GM12878 (cell line): ENCODE measurements at places on chromosomes 5 and 9.

DNA sequence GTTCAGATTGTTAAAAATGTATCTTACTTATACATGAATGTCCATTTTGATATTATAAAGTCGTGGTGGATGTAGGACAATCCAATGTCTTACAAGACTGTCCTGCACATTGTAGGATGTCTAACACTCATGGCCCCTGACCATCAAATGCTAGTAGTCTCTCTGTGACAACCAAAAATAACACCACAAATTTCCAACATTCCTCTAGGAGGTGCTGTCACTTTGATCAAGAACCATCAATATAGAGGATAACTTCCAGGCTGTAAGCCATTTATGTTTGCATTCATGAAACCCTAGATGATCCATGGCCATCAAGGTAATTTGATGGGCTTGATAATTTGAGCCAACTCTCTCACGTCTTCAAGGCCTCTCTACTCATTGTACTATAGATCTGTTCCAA lies 20.5 kb upstream of the ZFR start:
- H3K4me3 ChIP-seq, result no peak overlapping the region
- H3K4me1 ChIP-seq, result no peaks in the 10 kb centered on the region
- no peak for DNase-seq
- H3K27me3 ChIP-seq, result no peaks in the 10 kb centered on the region
- H3K36me3 ChIP-seq, result no peaks in the 10 kb centered on the region

DNA sequence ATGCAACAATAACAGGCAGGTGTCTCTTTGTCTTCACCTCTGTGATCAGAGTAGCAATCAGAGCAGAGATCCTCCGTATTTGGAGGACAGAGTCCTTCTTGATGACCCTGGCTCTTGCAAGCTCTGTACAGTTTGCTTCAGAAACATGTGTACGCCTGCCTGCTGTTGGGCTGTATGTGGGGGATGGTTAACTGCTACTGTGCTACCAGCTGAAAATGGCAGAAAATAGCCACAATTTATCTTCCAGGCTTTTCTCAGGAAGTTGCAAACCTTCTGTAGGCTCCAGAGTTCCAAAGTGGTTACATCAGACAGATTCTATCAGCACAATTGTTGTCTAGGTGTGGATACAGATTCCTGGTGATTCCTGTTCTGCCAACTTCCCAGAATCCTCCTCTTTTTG lies 35.5 kb downstream of the DDX46 start:
- H3K36me3 ChIP-seq, result peaks cover 43% of the 10 kb centered on the region
- no peak overlapping the region for H3K27ac ChIP-seq
- DNase-seq, result no peak
- no peaks in the 10 kb centered on the region for H3K27me3 ChIP-seq

DNA sequence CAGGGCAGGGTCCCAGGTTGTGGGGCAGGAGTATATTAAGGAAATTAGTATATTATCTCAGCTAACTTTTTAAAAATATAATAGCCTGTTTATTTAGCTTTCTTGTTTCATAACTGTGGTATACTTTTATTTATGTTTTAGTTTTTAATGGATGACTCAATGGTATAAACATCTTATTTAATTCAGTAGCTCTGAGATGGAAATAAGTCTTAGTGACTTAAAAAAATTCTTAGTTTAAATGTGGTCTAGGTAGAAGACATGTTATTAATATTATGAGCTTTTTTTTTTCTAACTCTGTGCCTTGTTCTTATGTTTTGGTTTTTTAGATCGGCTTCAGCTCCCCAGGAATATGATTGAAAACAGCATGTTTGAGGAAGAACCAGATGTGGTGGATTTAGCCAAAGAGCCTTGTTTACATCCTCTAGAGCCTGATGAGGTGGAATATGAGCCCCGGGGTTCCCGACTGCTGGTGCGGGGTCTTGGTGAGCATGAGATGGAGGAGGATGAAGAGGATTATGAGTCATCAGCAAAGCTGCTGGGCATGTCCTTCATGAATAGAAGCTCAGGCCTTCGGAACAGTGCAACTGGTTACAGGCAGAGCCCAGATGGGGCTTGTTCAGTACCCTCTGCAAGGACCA lies 43.1 kb downstream of the LNPEP start:
- no peaks in the 10 kb centered on the region for H3K27me3 ChIP-seq
- DNase-seq, result no peak
- no peak overlapping the region for H3K27ac ChIP-seq
- H3K4me3 ChIP-seq, result no peak overlapping the region
- no peaks in the 10 kb centered on the region for H3K4me1 ChIP-seq

DNA sequence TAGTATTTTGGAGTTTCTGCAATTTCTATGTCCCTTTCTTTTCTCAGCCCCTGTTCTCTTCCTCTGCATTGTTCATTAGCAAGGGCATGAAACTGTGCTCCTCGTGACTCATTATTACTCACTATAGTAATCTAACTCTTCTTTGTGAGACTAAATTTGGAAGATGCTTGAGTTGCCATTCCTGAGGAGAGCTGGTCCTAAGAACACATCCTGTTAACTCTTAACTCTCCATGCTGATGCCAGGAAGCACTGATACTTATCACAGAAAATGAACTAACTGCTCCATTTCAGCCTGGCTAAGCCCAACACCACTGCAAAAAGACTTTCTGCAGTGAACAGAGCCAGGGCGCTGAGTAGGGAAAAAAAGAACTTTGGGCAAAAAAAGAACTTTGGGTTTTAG lies 10.6 kb upstream of the CSNK1A1 start:
- H3K27ac ChIP-seq, result no peak overlapping the region
- H3K27me3 ChIP-seq, result no peaks in the 10 kb centered on the region
- no peak for DNase-seq
- H3K4me1 ChIP-seq, result no peaks in the 10 kb centered on the region
- H3K36me3 ChIP-seq, result no peaks in the 10 kb centered on the region
- H3K4me3 ChIP-seq, result no peak overlapping the region

DNA sequence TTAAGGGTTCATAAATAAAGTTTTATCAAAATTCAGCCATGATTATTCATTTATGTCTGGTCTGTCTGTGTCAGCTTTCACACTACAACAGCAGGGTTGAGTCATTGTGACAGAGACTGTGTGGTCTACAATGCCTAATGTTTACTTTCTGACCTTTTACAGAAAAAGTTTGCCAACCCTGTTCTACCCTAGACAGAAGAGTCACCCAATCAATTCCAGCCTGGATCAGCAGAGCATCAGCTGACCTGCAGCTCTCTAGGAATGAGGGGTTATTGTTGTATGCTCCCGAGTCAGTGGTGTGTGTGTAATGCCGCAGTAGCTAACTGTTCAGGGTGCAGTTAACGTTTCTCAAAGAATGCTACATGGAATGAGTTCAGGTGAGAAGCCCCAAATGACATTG lies 87.3 kb downstream of the HRH2 start:
- H3K36me3 ChIP-seq, result no peaks in the 10 kb centered on the region
- H3K27me3 ChIP-seq, result no peaks in the 10 kb centered on the region; the same call in 1 of the 2 replicates
- no peak overlapping the region for H3K4me3 ChIP-seq
- no peaks in the 10 kb centered on the region for H3K4me1 ChIP-seq
- H3K27ac ChIP-seq, result no peak overlapping the region

GRCh38 chr5:134851307-134851923 lies 5.6 kb downstream of the C5orf24 start:
- no peak overlapping the region for H3K27ac ChIP-seq
- H3K36me3 ChIP-seq, result peaks cover 16% of the 10 kb centered on the region
- H3K27me3 ChIP-seq, result no peaks in the 10 kb centered on the region
- no peak overlapping the region for H3K4me3 ChIP-seq
- H3K4me1 ChIP-seq, result peaks cover 3% of the 10 kb centered on the region

GRCh38 chr5:125695996-125696655 lies 727.1 kb upstream of the GRAMD2B start:
- H3K36me3 ChIP-seq, result no peaks in the 10 kb centered on the region
- no peaks in the 10 kb centered on the region for H3K27me3 ChIP-seq
- H3K4me3 ChIP-seq, result no peak overlapping the region
- DNase-seq, result no peak
- H3K4me1 ChIP-seq, result no peaks in the 10 kb centered on the region

- peak; percentile 82 for DNase-seq
- H3K4me3 ChIP-seq, result peak overlapping the region; percentile 94
- H3K27ac ChIP-seq, result peak overlapping the region; percentile 95
- no peaks in the 10 kb centered on the region for H3K36me3 ChIP-seq
- H3K4me1 ChIP-seq, result peaks cover 18% of the 10 kb centered on the region
These were observed 779 bp downstream of the FAM13B start for GRCh38 chr5:138032028-138032571.

- H3K4me1 ChIP-seq, result peaks cover 7% of the 10 kb centered on the region; the same call in 1 of the 2 replicates
- no peaks in the 10 kb centered on the region for H3K27me3 ChIP-seq
- no peak overlapping the region for H3K27ac ChIP-seq
- DNase-seq, result no peak
These were observed 2.4 kb upstream of the UHRF2 start for GRCh38 chr9:6410633-6411032.

DNA sequence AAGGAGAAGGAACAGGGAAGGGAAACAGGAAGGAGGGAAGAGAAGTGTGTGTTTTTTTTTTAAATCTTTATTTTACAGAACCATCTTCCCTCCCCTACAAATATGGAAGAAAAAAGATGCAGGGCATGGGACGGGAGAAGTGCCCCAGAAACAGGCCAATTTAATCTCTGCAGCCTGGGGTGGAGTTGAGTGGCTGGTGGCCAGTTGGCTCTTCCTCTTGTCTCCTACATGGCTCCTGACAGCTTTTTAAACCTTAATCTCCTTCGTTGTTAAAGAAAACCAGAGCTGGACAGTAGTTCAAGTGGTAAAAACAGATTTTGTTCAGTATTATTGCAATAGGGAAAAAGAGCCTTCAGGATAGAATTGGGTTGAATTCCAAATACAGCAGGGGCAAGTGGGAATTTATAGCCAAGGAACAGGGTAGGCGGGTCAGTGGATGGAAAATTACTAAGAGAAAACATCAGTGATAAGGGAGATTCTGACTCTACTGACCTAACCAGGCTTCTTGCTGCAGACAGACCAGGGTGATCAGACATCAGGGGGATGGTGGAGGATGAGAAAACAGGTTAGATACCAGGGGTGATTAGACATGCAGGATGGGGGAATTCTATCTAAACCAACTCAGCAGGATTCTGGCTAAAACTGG lies 125.1 kb upstream of the CLINT1 start:
- no peaks in the 10 kb centered on the region for H3K4me1 ChIP-seq
- no peak overlapping the region for H3K4me3 ChIP-seq
- no peaks in the 10 kb centered on the region for H3K27me3 ChIP-seq
- H3K27ac ChIP-seq, result no peak overlapping the region

- H3K27me3 ChIP-seq, result no peaks in the 10 kb centered on the region
- H3K27ac ChIP-seq, result no peak overlapping the region
- no peaks in the 10 kb centered on the region for H3K4me1 ChIP-seq
- H3K4me3 ChIP-seq, result no peak overlapping the region
- no peaks in the 10 kb centered on the region for H3K36me3 ChIP-seq
- DNase-seq, result no peak
These were observed 187.7 kb upstream of the POU5F2 start for GRCh38 chr5:93929131-93929530.

- no peak overlapping the region for H3K4me3 ChIP-seq
- H3K27ac ChIP-seq, result no peak overlapping the region
- H3K36me3 ChIP-seq, result no peaks in the 10 kb centered on the region
- DNase-seq, result no peak
These were observed 361.0 kb upstream of the CDH6 start for GRCh38 chr5:30832519-30832918.

- DNase-seq, result no peak
- peaks cover 28% of the 10 kb centered on the region for H3K4me1 ChIP-seq
- H3K27me3 ChIP-seq, result no peaks in the 10 kb centered on the region
- H3K4me3 ChIP-seq, result peak overlapping the region; percentile 89
- H3K36me3 ChIP-seq, result peaks cover 14% of the 10 kb centered on the region
These were observed 683 bp downstream of the CLPTM1L start for GRCh38 chr5:1343931-1344901.

DNA sequence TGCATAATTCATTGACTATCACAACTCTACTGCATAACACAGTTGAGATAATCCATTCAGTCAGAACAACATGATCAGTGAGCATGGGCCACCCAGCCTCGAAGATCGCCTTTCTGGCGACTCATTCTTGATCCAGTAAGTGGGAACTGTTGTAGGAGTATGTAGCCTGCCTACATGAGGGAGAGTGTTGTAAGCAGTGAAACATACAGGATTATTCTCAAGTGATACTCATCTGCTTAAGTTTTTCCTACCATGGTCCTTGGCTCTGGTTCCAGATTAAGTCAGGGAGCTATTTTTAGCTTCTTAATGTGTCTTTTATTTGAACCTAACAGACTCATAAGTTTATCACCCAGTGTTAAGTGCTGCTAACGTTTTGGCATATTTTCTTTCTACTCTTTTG lies 44.0 kb downstream of the TNPO1 start:
- H3K27me3 ChIP-seq, result no peaks in the 10 kb centered on the region
- DNase-seq, result no peak
- H3K36me3 ChIP-seq, result peaks cover 41% of the 10 kb centered on the region
- no peak overlapping the region for H3K4me3 ChIP-seq

DNA sequence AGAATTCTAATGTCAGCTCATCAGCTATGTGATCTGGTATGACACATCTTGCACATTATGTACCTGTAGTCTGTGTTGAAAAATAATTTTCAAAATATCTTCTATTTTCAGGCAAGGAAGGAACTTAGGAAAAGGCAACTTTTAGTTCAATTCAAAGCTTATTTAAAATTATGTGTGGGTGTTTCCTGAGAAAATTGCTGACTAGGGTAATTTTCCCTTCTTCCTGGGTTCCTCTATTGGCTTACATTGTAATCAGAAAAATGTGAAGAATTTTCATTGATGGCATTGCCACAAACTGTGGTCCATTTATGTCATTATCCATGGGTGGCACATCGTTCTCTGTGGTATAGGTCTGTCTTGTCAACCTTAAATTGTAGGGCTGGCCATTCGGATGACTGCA lies 328.7 kb upstream of the SGCD start:
- H3K4me3 ChIP-seq, result no peak overlapping the region
- H3K36me3 ChIP-seq, result no peaks in the 10 kb centered on the region
- no peak for DNase-seq
- no peaks in the 10 kb centered on the region for H3K27me3 ChIP-seq

DNA sequence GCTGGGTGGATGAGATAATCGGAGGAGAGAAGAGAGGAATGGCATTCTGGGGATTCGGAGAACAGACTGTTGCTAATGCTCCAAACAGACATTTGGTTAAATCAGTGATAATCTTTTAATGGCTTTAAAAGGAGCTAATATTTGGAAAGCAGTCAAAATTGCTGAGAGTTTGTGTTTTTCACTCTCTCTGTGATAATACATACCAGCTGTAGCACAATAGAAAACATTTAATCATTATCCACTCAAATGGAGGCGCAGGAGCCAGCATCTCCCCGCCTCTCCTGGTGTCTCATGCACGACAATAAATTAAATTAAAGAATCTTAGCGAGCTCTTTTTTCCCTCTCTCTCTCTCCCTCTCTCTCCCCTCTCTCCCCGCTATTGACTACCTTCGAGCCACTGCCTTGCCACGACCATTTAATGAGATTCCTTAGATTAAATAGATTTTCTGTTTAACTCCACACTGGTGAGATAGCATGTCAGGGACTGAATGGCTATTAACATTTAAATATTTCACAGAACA lies 268.6 kb upstream of the MVB12B start:
- H3K4me3 ChIP-seq, result no peak overlapping the region
- no peaks in the 10 kb centered on the region for H3K36me3 ChIP-seq
- no peak overlapping the region for H3K27ac ChIP-seq

- H3K27me3 ChIP-seq, result no peaks in the 10 kb centered on the region
- H3K36me3 ChIP-seq, result no peaks in the 10 kb centered on the region
- DNase-seq, result no peak
- no peak overlapping the region for H3K27ac ChIP-seq
- H3K4me1 ChIP-seq, result no peaks in the 10 kb centered on the region
These were observed 14.9 kb upstream of the NDUFB6 start for GRCh38 chr9:32587901-32588300.

GRCh38 chr5:40365342-40366330 lies 314.1 kb upstream of the PTGER4 start:
- H3K4me1 ChIP-seq, result no peaks in the 10 kb centered on the region
- no peak overlapping the region for H3K4me3 ChIP-seq
- no peak for DNase-seq
- no peaks in the 10 kb centered on the region for H3K36me3 ChIP-seq
- no peaks in the 10 kb centered on the region for H3K27me3 ChIP-seq
- H3K27ac ChIP-seq, result no peak overlapping the region
